ENCODE measurements at places on chromosomes 16 and 17.

DNA sequence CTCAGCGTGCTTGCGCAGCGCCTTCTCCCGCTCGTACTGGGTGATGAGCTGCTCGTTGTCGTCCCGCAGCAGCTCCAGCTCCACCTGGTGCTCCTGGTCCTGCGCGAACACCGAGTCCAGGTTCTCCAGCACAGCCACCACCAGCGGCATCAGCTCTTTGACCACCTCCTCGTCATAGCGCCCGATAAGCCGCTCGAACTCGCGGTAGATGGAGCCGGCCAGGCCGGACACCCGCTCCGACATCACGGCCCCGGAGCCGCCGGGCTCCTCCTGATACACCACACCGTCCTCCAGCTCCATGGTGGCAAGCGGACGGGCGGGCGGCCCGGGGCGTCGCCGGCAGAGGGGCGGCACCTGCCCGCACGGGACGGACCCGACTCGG, 320 bp downstream of the SPAG9 start:
- H3K4me3 ChIP-seq = peak overlapping the region; percentile 95
- H3K27ac ChIP-seq = peak overlapping the region; percentile 69
- H3K36me3 ChIP-seq = no peaks in the 10 kb centered on the region
- peaks cover 29% of the 10 kb centered on the region for H3K4me1 ChIP-seq
- H3K27me3 ChIP-seq = no peaks in the 10 kb centered on the region

GRCh38 chr16:11254913-11255736, 879 bp downstream of the SOCS1 start:
- H3K36me3 ChIP-seq = no peaks in the 10 kb centered on the region
- peaks cover 23% of the 10 kb centered on the region for H3K4me1 ChIP-seq
- H3K4me3 ChIP-seq = peak overlapping the region; percentile 96
- no peaks in the 10 kb centered on the region for H3K27me3 ChIP-seq
- no peak overlapping the region for H3K27ac ChIP-seq
- DNase-seq = peak; percentile 51

DNA sequence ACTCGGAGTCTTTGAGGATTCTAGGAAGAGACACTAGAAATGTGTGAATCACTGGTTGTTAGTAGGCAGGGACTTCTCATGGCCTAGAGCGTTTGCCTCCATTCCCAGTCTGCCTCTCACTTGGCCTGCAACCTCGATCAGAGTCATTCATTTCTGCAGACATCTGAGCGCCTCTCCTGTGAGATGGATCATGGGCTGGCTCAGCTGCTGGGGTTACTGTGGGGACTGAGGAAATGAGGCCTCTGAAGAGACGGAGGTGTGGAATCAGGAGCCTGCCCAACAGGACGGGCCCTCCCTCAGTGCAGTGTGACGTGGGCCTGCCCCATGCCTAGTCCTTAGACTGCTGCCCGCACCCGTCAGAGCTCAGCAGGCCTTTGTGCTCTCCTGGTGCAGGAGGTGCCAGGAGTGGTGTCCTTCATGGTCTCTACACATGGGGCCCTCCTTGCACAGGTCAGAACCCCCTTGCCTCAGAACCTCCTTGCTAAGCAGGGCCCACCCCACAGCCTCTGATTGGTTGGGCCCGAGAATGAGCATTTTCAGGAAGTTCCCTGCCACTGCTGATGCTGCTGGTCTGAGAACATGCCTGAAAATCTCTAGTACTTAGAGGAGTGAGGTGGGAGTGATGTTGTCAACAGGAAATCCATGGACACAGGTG, 99.4 kb downstream of the NPIPB11 start:
- 0 out of 2 replicates have a peak, but pooled peaks cover 5% of the 10 kb centered on the region for H3K27me3 ChIP-seq
- DNase-seq = no peak
- no peak overlapping the region for H3K27ac ChIP-seq

- DNase-seq = peak; percentile 92
- H3K27ac ChIP-seq = no peak overlapping the region
- H3K36me3 ChIP-seq = no peaks in the 10 kb centered on the region
- peak overlapping the region; percentile 62 for H3K4me3 ChIP-seq
Observed at GRCh38 chr17:7989781-7990655, 12.4 kb upstream of the GUCY2D start.

DNA sequence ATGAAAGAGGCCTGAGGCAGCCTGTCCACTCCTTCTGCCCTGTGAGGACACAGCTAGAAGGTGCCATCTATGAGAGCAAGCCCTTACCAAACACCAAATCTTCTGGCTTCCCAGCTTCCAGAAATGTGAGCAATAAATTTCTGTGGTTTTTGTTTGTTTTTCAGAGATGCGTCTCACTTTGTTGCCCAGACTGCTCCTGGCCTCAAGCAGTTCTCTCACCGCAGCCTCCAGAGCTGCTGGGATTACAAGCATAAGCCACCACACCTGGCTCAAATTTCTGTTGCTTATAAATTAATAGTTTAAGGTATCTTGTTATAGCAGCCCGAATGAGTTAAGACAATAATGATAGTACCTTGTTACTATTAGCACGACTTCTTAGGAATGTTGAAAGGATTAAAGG, 12.5 kb upstream of the SLC16A11 start:
- H3K27me3 ChIP-seq = no peaks in the 10 kb centered on the region
- H3K4me1 ChIP-seq = peaks cover 36% of the 10 kb centered on the region
- no peak overlapping the region for H3K4me3 ChIP-seq
- no peaks in the 10 kb centered on the region for H3K36me3 ChIP-seq

GRCh38 chr17:30558686-30559545, 81.7 kb downstream of the GOSR1 start:
- H3K27ac ChIP-seq = no peak overlapping the region
- no peaks in the 10 kb centered on the region for H3K4me1 ChIP-seq
- DNase-seq = no peak
- no peak overlapping the region for H3K4me3 ChIP-seq

- H3K27me3 ChIP-seq = no peaks in the 10 kb centered on the region
- no peaks in the 10 kb centered on the region for H3K36me3 ChIP-seq
- H3K27ac ChIP-seq = no peak overlapping the region
- peaks cover 5% of the 10 kb centered on the region for H3K4me1 ChIP-seq
Observed at GRCh38 chr17:76654408-76654807, 10.9 kb upstream of the ST6GALNAC1 start.

DNA sequence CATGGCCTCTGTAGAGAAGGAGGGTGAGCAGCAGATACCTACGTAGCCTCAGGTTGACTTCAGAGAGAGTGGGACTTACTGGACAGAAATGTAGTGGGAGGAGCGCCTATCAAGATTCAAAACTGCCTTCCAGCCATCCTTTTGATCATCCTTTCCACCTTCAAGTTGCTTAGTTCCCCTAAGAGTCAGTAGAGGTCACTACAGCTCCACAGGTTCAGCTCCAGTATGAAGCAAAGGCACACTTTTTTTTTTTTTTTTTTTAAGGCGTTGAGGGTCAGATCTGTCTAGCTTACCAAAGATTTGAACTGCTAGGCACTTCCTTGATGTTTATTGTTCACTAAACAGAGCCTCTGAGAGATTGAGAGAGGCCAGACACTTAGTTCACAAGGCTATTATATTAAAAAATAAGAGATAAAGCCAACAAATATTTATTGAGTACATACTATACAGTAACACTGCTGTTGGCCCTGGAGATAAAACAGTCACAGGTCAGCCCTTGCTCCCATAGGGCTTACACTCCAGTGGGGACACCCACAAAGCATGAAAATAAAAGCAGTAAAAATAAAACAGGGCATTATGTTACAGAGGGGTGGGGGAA, 3.1 kb downstream of the RNF227 start:
- no peak overlapping the region for H3K27ac ChIP-seq
- no peaks in the 10 kb centered on the region for H3K36me3 ChIP-seq
- DNase-seq = peak; percentile 61
- H3K27me3 ChIP-seq = no peaks in the 10 kb centered on the region
- H3K4me3 ChIP-seq = no peak overlapping the region
